Activated CD8-positive, alpha-beta memory T cell treated with anti-CD3 and anti-CD28 coated beads, Interleukin-2, amount 50 U/mL, for 4 hours (primary cell): ENCODE measurements at places on chromosomes 16 and 17.

- no peak for DNase-seq
Observed at GRCh38 chr17:78473951-78474613, 95.6 kb downstream of the PGS1 start.

GRCh38 chr16:66899945-66900710, 18.6 kb downstream of the CDH16 start:
- no peak for DNase-seq

DNA sequence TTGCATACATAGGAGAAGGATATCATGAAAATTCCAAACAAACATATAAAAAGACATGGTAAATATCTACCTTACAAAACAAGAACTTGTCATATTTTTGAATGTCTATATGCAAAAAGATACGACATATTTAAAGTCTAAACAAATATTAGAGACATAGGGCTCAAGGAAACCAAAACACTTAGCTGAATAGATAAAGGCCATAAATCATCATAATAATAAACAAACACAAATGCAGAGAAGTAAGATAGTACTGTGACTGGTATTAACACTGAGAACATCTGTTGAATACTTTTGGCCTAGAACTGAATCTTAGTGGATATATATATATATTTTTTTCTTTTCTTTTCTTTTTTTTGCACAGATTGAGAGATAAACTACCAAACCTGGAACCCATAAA, 435.8 kb downstream of the KCNJ18 start:
- DNase-seq: no peak

- DNase-seq: no peak
Observed at GRCh38 chr16:65981057-65981456, 385.4 kb upstream of the CDH5 start.

GRCh38 chr17:3960764-3961163, 3.5 kb downstream of the ATP2A3 start:
- DNase-seq: no peak

GRCh38 chr16:30113711-30114333, 485 bp upstream of the GDPD3 start:
- DNase-seq: no peak

GRCh38 chr17:56098746-56099145, 54.5 kb upstream of the ANKFN1 start:
- DNase-seq: no peak

GRCh38 chr16:58187665-58188421, 10.1 kb downstream of the CSNK2A2 start:
- DNase-seq: no peak

DNA sequence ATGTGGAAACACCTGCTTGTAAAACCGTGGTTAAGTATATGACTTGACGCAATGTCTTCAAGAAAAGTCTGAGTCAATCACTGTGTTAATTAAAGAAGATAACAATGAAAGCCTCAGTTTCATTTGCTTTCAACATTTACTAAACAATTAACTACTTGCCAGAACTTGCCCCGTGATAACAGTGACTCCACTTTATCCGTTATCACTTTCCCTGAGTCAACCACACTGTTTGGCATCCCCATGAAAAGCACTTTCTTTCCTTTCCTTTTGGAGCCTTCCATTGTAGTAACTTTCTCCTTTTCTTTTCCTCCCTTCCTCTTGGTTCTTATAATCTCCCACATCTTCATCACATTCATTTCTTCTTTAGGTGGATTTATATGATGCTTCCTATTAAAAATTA, 435.1 kb upstream of the GOT2 start:
- DNase-seq: no peak

- DNase-seq: no peak
Observed at GRCh38 chr16:77406680-77407079, 28.2 kb downstream of the ADAMTS18 start.

- DNase-seq: no peak
Observed at GRCh38 chr17:34068571-34068970, 186.5 kb upstream of the CCL2 start.

GRCh38 chr17:69339937-69340336, 13.0 kb upstream of the ABCA5 start:
- DNase-seq: no peak

DNA sequence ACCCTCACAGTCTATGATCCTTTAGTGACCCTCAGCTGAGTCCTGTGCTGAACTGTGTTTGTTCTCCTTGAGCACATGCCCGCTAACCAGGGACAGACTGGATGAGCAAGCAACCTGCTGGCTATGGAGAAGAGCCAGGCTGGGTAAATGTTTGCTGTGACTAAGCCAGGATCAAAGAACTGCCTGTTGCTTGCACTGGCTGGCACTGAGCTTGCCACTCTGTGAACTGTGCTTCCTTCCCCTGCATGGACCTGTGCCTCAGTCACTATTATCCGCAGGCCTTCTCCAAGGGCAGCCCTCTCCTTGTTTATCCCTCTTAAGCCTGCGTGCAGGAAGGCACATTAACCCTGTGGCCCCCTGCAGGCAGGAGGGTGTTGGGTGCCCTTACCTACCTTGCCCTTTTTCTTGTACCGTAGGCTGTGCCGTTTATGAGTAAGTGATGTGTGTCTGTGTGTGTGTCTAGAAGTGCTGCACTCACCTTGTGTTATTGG, 7.4 kb downstream of the PNPO start:
- DNase-seq: no peak

DNA sequence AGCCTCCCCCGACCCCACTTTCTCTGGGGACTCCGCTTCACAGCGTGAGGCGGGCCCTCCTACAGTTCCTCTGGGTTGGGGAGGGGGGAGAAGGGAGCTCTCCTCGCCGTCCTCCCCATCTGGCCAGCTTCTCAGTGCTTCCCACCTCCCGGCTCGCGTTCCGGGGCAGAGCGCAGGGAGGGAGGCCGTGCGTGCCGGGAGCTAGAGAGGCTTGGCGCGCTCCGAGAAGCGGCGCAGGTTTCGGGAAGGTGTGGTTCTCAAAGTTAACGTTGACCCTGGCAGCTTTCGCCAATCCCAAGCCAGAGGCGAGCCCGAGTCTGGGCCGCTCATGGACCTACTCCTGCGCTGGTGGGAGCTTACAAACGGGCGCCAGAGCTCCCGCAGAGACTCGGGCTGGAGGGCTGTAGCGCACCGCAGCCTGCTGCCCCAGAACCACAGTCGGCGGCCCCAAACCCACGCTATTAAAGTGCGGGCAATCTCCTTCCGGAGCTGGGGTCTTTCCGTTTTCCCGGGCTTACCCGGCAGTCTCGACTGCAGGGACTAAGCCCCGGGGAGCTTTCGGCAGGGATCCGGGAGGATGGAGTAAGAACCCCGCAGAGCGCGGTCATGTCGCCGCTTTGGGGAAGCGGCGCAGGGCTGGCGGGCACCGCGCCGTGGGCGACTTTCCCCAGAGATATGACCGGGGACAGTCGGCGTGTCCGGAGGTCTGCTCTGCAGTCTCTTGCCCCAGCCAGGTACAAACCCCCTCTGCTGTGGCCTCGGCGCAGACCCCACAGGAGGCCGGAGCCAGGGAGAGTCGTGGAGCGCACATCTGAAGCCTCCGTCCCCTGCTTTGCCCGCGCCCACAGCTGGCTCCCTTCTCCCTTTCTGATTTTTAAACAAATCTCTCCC, 787 bp downstream of the CDH11 start:
- no peak for DNase-seq

- DNase-seq: no peak
Observed at GRCh38 chr16:78705694-78706093, 606.2 kb downstream of the WWOX start.

DNA sequence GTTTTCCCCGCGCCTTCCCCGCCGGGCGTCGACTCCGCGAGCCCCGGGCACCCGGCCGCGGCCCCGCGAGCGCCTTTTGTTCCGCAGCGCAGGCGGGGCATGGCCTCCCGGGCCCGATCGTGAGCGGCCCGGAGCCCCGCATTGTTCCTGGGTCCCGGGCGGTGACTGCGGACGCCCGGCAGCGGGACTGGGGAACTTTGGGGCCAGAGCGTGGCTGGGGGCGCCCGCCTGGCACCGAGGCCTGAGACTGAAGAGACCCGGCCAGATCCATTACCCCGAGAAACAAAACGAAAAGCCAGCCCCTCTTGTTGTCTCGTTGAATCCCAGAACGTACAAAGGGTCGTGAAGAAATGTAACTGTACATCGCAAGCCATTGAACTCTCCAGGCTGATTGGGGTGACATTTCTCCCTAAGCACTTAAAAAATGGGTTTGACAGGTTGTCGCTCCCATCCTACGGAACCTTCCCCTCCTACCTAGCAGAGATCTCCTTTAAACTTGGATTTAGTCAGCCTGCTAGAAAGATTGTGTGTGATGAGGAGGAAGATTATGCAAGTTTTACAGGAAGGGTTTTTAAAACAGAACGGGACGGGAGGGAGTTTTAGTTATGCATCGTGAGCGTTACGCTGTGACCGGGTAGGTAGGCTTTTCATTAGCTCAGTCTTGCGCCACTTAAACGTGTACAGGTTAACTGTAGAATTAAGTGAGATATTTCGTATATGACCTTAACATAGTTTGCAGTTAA, 825 bp downstream of the METTL9 start:
- no peak for DNase-seq

- DNase-seq: no peak
Observed at GRCh38 chr16:23869052-23869451, 33.3 kb downstream of the PRKCB start.

GRCh38 chr17:21530311-21530710, 154.2 kb downstream of the KCNJ12 start:
- DNase-seq: no peak

GRCh38 chr17:4998027-4998731, 429 bp downstream of the KIF1C start:
- peak; percentile 34 for DNase-seq

GRCh38 chr17:781805-782731, at the start of the genes GLOD4 and MRM3:
TSS of gene GLOD4 (minus strand) at chr17:782280. CDS start at chr17:782255, 25 bp downstream.
TSS of gene MRM3 (plus strand) at chr17:782353. CDS start at chr17:782379, 26 bp downstream.
- peak; percentile 97 for DNase-seq

DNA sequence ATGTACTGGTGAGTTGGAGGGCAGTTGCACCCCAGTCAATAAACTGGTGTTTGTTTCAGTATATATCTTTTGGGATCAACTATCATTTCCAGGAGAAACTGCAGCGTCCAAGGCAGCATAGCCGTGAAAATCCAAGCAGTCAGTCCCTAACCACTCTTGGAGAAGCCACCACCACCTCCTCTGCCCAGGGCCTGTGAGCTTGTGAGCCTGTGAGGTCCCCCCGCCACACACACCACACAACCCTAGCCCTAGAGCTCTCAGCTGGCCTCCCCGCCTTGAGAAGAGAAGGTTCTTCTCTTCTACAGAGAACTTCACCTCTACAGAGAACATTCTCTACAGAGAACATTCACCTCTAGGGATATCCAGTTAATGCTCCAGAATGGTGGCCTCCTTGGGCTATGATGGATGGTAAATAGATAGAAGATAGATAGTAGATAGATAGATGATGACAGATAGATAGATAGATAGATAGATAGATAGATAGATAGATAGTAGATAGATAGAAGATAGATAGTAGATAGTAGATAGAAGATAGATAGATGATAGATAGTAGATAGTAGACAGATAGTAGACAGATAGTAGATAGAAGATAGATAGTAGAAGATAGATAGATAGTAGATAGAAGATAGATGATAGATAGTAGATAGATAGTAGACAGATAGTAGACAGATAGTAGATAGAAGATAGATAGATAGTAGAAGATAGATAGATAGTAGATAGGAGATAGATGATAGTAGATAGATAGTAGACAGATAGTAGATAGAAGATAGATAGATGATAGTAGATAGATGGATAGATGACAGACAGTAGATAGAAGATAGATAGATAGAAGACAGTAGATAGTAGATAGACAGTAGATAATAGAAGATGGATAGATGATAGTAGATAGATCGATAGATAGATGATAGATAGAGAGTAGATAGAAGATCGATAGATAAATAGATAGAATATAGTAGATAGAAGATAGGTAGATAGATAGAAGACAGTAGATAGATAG, 13.7 kb downstream of the ALOX15B start:
- no peak for DNase-seq

DNA sequence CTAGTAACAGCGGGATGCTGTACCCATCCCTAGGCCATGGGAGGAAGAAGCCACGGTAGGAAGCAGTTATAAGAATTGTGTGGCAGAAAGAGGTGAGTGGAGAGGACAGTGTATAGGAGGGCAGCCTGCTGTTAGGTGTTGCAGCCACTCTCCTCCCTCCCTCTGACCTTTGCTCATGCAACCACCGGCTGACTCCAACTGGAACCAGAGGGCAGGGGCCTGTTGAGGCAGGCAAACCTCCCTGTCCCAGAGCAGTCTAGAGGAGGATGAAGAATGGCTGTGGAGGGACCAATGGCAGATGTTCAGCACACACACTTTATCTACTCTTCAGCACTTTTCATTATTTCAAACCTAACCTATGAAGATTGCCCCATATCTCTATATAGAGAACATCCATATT, 2.2 kb downstream of the TXNL4B start:
- no peak for DNase-seq

DNA sequence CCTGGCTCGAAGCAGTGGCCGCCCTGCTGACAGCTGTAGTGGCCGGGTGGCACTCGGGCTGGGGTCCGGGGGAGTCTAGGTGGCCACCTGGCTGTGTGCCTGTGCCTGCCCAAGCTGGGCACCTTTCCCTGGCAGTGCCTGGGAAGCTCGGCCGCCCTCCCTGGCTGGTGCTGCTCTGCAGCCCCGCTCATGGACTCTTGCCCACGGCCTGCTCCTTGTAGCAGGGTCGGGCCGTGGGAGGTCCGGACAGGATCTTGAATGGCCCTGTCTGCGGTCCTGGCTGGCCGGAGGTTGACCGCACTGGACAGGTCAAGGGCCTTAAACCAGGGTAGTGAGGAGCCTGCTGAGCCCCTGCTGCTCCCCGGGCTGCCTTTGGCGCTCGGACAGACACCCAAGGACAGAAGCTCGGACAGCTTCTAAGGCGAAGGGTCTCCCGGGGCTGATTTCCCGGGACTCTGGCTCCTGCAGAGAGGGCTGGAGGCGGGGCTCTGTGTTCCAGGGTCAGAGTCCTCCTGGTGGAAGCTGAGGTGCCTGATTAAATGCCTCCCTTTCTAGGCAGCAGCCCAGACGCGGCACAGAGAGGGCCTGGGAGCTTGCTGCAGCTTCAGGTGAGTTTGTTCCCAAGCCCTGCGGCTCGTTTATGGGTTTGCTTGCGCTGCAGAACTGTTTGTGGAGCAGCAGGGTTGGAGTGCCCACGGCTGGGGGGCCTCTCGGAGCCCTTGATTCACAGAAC, 6.0 kb downstream of the CAPN15 start:
- no peak for DNase-seq

DNA sequence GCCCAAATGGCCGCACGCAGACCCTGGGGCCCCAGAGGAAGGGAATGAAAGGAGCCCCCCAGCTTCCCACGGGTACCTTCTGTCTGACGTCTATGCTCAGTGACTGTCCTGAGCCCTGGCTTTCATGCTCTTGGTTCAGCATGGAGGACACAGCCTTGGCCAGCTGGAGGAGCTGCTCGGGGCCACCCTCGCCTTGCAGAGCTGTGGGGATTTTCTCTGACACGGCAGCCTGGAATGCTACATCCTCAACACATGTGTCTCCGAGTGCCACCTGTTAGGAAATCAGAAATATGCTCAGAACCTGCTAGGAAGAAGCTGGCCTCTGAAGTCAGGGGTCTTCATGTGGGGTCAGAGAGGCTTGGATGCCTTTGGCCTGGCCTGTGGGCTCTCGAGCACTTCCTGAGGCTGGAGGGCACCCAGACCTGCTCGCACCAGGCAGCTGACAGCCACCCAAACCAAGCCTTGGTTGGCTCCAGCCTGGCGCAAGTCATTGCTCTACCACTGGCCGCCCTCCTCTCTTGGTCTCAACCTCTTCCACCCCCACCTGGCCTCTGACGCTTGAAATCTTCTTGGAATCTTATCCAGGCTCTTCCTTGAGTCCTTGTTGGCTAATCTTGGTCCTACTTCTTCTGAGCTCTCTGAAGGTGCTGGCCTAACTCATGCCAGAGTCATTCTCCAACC, 63.7 kb upstream of the BCO1 start:
- no peak for DNase-seq

GRCh38 chr16:68488554-68488953, 40.2 kb upstream of the SMPD3 start:
- DNase-seq: no peak

- DNase-seq: no peak
Observed at GRCh38 chr16:12793865-12794240, 9.8 kb downstream of the CPPED1 start.
